ENCODE measurements at places on chromosomes 7 and 10. TPM values are rescaled to one million over a fixed set of nuclear protein-coding genes. Genes with fewer than 3 reads are reported as not detected.
A peak's percentile ranks its signal among the peaks of the same experiment; 100 is the strongest.

DNA sequence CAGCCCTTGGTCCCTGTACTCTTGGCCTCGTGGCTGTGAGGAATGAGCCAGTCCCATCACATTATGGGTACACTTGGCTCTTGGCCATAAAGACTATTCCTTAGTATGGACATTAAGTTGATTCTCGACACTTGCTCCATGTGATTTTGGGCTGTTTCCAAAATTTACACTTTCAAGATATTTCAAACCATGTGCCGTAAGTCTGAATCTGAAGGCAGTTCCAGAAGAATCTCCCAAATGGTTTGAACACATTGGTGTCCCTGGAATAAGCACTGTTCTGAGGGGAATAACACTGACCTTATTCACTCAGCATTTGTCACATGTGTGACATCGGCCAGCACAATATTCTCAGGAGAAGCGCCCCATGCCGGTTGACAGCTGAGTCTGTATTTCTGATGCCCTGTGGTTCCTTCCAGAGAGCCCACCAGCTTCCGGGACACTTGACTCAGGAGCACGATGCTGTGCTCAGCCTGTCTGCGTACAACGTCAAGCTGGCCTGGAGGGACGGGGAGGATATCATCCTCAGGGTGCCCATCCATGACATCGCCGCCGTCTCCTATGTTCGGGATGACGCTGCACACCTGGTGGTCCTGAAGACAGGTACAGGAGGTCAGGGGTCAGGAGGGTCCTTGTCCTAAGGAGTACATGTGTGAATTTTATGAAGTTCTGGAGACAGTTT lies 24.6 kb downstream of the NACAD start:
- H3K27ac ChIP-seq: no peak overlapping the region
- peaks cover 5% of the 10 kb centered on the region for H3K36me3 ChIP-seq
- no peak overlapping the region for H3K4me3 ChIP-seq
- no peaks in the 10 kb centered on the region for H3K27me3 ChIP-seq
- no peak for DNase-seq

DNA sequence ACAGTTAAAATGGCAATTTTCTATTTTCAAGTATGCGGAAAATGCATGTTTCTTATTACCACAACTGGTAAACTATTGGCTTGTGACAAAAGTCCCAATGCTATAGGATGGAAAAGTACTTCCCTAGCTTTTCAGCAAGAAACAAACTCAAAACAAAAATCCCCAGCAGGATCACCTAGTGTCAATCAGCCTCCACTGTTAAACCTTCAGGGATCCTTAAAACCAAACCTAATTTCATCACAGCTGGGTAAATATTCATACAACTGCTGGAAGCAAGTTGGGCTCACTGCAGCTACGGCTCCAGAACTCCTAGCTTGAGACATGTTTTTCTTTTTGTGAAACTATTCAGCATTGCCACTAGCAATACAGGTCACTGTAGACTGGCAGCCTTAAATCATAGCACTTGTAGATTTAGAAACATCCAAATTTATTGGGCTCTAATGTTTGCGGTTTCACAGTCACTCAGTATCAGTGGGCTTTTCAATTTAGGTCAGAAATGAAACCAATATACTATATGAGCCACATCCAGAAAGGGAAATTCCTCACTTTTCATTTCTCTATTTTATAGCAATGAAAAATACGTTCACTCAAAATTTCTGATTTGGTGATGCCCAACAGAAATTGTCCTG lies 145.2 kb upstream of the ANK3 start:
- no peak overlapping the region for H3K27ac ChIP-seq
- no peaks in the 10 kb centered on the region for H3K4me1 ChIP-seq
- H3K36me3 ChIP-seq: no peaks in the 10 kb centered on the region
- no peak for DNase-seq
- no peak overlapping the region for H3K4me3 ChIP-seq

The FBH1 gene
- 51.2 TPM for polyA plus RNA-seq

GRCh38 chr10:108132303-108132702 lies 967.8 kb upstream of the SORCS1 start:
- H3K4me3 ChIP-seq: no peak overlapping the region
- no peaks in the 10 kb centered on the region for H3K27me3 ChIP-seq
- no peaks in the 10 kb centered on the region for H3K4me1 ChIP-seq
- DNase-seq: no peak

- no peak for DNase-seq
- no peaks in the 10 kb centered on the region for H3K4me1 ChIP-seq
- H3K27ac ChIP-seq: no peak overlapping the region
- H3K4me3 ChIP-seq: no peak overlapping the region
These were observed 41.3 kb upstream of the SRPK2 start for GRCh38 chr7:105429746-105430612.

The DNA2 gene
- 2.1 TPM for polyA plus RNA-seq

GRCh38 chr10:5614155-5614721 lies 52.2 kb downstream of the ASB13 start:
- no peaks in the 10 kb centered on the region for H3K36me3 ChIP-seq
- no peaks in the 10 kb centered on the region for H3K4me1 ChIP-seq
- no peak overlapping the region for H3K4me3 ChIP-seq
- no peaks in the 10 kb centered on the region for H3K27me3 ChIP-seq

DNA sequence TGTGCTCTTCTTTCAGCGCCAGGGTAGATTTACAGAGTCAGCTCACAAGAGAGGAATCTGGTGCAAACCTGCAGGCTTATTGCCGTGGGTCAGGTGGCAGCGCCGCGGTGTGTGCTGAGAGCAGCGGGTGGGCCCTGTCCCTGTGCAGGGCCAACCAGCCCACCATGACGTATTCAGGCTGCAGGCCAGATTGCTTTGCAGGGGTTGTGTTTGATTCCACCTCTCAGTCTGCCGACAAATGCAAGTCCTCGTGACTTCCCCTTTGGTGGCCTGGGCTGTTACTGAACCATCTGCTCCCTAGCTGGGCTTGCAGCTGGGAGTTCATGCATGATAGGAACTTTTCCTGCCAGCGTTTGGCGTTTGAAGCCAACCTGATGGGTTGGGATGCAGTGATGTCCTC lies 66.7 kb upstream of the LEP start:
- no peak for DNase-seq
- no peaks in the 10 kb centered on the region for H3K36me3 ChIP-seq
- H3K4me3 ChIP-seq: no peak overlapping the region
- no peak overlapping the region for H3K27ac ChIP-seq
- no peaks in the 10 kb centered on the region for H3K27me3 ChIP-seq

The GBX1 gene
- not detected for polyA plus RNA-seq

The TFEC gene
- polyA plus RNA-seq: 0.49 TPM

DNA sequence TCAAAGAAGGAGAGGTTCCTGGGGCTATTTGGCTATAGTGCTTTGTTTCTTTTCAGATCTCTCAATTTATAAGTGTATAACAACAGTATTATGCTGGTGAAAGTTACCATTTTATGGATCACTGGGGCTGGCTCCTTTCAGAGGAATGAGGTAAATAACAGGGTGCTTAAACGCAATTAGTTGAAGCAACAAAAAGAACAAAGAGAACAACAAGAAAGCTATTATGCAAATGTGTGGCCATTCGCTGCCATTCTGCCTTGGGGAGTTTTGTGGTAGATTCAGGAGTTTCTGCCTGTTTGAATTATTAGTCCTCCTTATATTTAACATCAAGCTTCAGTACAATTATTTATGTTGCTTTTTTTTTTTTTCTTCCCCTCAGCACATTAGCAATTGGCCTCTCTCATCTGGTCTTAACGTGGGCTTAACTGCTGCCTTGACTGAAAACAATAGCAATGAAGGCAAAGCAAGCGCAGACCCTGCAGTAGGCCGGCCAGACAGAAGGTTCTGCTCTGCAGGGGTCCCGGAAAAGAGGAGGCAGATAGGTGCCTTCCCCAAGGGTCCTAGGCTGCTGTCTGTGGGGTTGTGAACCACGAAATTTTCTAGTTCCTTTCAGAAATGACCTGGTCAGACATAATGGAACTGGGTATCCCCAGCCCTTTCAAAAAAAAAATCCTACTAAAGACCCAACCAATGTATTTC lies 339.9 kb upstream of the PODXL start:
- H3K27ac ChIP-seq: no peak overlapping the region
- H3K4me3 ChIP-seq: no peak overlapping the region
- DNase-seq: no peak
- H3K27me3 ChIP-seq: no peaks in the 10 kb centered on the region
- no peaks in the 10 kb centered on the region for H3K36me3 ChIP-seq
- H3K4me1 ChIP-seq: no peaks in the 10 kb centered on the region

The HOXA1 gene
- 0.05 TPM for polyA plus RNA-seq

GRCh38 chr10:43120929-43121314 lies 17.3 kb upstream of the CSGALNACT2 start:
- H3K27ac ChIP-seq: no peak overlapping the region
- no peak for DNase-seq
- H3K36me3 ChIP-seq: no peaks in the 10 kb centered on the region
- H3K4me3 ChIP-seq: no peak overlapping the region

The AGFG2 gene
- 24.5 TPM for polyA plus RNA-seq

The PLEKHS1 gene
- 44.6 TPM for polyA plus RNA-seq

DNA sequence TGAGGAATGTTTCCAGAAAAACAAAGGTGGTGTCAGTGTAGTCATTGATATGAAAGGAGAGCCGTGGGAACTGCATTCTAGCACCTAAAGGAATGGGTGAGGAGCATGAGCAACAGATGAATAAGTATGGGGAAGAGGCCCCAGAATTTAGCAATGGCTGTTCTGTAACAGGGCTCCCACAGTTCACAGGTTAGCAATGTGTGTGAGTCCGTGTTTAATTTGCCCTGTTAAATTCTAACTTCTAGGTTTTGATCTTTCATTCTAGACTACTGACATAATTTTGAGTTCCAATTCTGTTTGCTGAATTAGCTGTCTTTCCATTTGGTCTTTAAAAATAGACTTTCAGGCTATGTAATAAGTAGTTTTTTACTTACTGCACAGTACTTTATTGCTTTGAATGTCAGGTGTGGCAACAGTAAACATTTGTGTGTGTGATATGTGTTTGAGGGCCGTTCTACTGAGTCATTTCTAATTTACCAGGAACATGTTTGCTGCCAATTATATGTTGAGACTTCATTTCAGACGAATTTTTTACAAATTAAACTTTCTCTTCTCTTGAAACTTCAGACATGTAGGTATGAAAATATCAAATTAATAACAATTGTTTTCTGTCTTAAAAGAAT lies 8.8 kb downstream of the STK17A start:
- peaks cover 8% of the 10 kb centered on the region for H3K36me3 ChIP-seq
- no peak overlapping the region for H3K4me3 ChIP-seq
- peak overlapping the region; percentile 19 for H3K27ac ChIP-seq
- H3K4me1 ChIP-seq: peaks cover 6% of the 10 kb centered on the region
- DNase-seq: no peak

The NEUROG3 gene
- not detected for polyA plus RNA-seq

DNA sequence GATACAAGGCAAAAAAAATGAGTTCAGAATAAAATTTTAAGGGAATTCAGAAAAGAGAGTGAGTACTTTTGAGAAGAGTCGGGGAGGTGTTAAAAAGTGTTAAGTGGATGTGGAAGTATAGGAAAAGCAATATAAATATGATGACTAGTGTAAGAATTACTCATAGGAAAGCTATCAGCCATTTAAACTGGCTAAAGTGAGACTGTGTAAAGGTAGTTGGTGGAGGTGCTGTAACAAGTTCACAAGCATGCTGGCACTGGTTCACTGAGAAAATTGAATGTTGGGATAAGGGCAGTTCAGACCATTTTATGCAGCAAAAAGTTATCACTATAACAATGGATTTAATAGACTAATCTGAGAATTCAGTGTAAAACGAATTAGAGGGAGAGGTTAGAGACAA lies 179.0 kb upstream of the DKK1 start:
- H3K36me3 ChIP-seq: no peaks in the 10 kb centered on the region
- no peaks in the 10 kb centered on the region for H3K4me1 ChIP-seq
- H3K4me3 ChIP-seq: no peak overlapping the region

DNA sequence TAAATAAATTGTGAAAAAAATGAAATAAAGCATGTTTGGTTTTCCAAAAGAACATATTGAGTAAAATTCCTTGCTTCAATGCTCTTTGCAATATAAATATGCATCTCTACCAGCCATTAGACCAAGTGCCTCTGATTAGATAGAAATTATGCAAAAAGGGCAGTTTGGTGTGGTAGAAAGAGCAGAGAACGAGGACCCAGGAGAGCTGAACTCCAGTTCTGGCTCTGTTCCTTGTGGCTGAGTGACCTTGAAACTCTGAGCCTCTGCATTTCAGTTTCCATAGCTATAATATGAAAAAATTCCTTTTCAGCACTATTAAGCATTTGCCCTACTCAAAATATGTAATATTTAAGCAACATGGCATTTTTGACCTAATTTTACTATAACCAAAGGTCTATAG lies 36.5 kb downstream of the COL1A2 start:
- no peaks in the 10 kb centered on the region for H3K27me3 ChIP-seq
- no peak overlapping the region for H3K4me3 ChIP-seq
- H3K4me1 ChIP-seq: no peaks in the 10 kb centered on the region
- no peaks in the 10 kb centered on the region for H3K36me3 ChIP-seq
- no peak for DNase-seq
- no peak overlapping the region for H3K27ac ChIP-seq

GRCh38 chr10:102449321-102450123 lies 1.8 kb downstream of the C10orf95 start:
- no peaks in the 10 kb centered on the region for H3K36me3 ChIP-seq
- peak overlapping the region; percentile 88 for H3K4me3 ChIP-seq
- peak; percentile 80 for DNase-seq
- H3K4me1 ChIP-seq: no peaks in the 10 kb centered on the region
- no peaks in the 10 kb centered on the region for H3K27me3 ChIP-seq
- H3K27ac ChIP-seq: peak overlapping the region; percentile 79

The TRIM50 gene
- polyA plus RNA-seq: 21.5 TPM

DNA sequence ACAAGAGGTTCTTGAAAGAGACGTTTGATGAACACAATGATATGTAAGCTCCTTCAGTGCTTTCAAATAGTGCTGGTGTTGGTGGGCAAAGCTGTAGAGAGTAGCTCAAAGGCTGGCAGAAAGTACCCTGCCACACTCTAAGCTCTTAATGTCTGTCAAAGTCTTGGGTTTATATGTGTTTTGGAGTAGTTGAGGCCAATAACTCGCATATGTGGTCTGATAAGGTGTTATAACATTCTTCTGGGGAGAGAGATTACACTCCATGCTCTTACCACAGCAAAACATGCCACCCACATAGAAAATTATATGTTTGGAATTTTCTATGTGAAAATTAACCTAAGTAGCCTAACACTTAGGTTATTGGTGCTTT lies 30.8 kb upstream of the NME8 start:
- no peak overlapping the region for H3K27ac ChIP-seq
- H3K27me3 ChIP-seq: no peaks in the 10 kb centered on the region
- H3K4me3 ChIP-seq: no peak overlapping the region
- H3K4me1 ChIP-seq: no peaks in the 10 kb centered on the region

DNA sequence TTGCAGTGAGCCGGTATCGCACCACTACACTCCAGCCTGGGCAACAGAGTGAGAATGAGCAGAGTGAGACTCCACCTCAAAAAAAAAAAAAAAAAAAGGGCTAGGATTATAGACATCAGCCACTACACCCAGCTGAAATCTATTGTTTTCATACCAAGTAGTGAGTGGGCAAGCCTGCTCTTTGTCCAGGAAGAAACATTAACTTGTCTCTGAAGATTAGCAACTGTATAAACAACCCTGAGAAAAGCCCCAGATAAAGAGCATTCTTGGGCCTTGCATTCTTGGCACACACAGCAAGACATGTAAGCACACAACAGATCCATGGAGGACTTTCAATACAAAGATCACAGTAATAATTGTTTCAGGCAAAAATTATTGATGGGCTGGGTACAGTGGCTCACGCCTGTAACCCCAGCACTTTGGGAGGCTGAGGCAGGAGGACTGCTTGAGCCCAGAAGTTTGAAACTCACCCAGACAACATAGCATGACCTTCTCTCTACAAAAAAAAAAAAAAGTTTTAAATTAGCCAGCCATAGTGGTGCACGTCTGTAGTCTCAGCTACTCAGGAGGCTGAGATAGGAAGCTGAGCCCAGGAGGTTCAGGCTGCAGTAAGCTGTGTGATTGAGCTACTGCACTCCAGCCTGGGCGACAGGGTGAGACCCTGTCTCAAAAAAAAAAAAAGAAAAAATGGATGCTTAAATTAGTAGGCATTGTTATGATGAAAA lies 4.4 kb downstream of the PSPH start:
- peak overlapping the region; percentile 85 for H3K27ac ChIP-seq
- no peak for DNase-seq
- H3K36me3 ChIP-seq: no peaks in the 10 kb centered on the region
- H3K4me3 ChIP-seq: no peak overlapping the region
